ENCODE measurements at places on chromosomes 4 and X. TPM values are rescaled to one million over a fixed set of nuclear protein-coding genes. Genes with fewer than 3 reads are reported as not detected.

DNA sequence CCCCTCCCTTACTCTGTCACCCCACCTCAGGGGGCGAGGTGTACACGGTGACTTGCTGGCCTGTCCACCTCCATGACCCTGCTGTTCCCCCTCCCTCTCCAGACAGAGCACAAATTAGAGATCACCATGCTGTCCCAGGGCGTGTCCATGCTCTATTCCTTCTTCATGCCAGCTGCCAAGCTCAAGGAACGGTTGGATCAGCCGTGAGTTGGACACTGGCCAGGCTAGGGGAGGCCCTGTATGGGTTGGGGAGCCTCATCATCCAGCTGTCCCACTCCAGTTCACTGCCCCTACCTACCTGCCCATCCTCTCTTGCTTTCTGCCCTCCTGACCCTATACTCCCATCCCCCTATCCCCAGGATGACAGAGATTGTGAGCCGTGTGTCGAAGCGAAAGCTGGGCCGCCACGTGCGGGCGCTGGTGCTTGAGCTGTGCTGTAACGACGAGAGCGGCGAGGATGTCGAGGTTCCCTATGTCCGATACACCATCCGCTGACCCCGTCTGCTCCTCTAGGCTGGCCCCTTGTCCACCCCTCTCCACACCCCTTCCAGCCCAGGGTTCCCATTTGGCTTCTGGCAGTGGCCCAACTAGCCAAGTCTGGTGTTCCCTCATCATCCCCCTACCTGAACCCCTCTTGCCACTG lies 3.9 kb upstream of the CDK16 start:
- no peak for DNase-seq

GRCh38 chr4:16739997-16740624 lies 158.3 kb downstream of the LDB2 start:
- DNase-seq: no peak

DNA sequence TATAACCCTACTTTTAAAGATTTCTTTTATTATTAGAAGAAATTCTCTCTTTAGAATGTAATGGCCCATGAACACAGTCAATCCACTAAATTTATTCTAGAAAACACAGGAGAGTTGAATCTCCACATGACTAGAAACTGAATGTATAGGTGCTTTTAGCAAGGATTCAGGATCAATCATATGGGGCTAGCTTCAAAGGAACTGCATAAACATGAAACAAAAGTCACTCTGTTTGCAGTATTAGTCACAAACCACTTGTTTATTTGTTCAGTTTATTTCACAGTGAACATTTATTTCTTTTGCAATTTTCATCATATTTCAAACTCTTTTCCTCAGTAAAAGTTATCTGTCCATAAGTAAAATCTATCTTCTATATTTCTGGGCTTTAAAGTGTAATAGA lies 1604.6 kb downstream of the PCDH18 start:
- no peak for DNase-seq

The SHISA3 gene
- polyA plus RNA-seq: 0.07 TPM

The H2BW2 gene
- polyA plus RNA-seq: not detected

All from BJ (cell line).